ENCODE measurements at places on chromosomes 1 and 21. TPM values are rescaled to one million over a fixed set of nuclear protein-coding genes. Genes with fewer than 3 reads are reported as not detected.

DNA sequence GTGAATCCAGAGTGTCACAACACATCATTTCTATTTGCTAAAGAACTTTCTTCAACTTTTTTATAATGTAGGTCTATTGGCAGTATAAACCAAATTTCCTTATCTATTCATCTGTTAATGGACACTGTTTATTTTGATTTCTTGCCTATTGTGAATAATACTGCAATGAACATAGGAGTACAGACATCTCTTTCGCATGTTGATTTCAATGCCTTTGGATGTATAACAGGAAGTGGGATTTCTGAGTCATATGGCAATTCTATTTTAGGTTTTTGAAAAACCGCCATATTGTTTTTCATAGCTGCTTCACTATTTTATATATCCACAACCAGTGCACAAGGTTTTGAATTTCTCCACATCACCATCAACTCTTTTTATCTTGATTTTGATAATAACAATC, 198.7 kb downstream of the KCNT2 start:
- no peak for DNase-seq

- DNase-seq, result no peak
These were observed 42.7 kb downstream of the HSD3B1 start for GRCh38 chr1:119549719-119550132.

DNA sequence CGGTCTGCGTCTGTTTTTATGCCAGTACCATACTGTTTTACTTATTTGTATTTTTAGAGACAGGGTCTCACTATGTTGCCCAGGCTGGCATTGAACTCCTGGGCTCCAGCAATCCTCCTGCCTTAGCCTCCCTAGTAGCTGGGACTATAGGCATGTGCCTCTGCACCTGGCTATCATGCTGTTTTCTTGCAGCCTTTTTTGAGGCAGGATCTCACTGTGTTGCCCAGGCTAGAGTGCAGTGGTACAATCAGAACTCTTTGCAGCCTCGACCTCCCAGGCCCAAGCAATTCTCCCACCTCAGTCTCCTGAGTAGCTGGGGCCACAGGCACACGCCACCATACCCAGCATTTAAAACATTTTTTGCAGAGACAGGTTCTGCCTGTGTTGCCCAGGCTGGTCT, 5.3 kb upstream of the LRRC39 start:
- DNase-seq, result no peak

DNA sequence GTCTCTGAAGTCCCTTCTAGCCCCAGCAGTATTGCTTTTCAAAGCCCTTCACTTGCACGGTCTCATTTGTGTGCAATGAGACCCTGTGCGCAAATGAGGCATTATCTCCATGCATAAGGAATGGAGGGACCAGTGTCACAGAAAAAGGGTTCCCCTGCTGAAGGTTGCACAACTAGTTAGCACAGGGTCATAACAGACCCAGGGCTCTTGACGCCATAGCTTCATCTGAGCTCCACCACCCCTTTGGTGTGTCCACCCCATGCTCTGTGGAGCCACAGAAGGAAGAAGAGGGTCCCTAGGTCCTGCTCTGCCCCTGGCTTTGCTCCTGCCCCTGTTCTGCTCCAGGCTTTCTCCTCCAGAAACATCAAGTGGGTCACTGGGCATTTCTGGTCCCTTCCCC, 12.6 kb downstream of the SH2D2A start:
- DNase-seq, result no peak

Gene CLIC6
- 0.69 TPM for total RNA-seq
